ENCODE measurements at places on chromosomes 4 and X. TPM values are rescaled to one million over a fixed set of nuclear protein-coding genes. Genes with fewer than 3 reads are reported as not detected.

The ABLIM2 gene
- total RNA-seq, result 15.4 TPM

The VCX gene
- total RNA-seq, result not detected

The CHRDL1 gene
- 75.6 TPM for total RNA-seq

The FRG1 gene
- total RNA-seq, result 32.8 TPM

- H3K4me3 ChIP-seq, result no peak overlapping the region
- H3K27ac ChIP-seq, result no peak overlapping the region
- no peaks in the 10 kb centered on the region for H3K36me3 ChIP-seq
- no peaks in the 10 kb centered on the region for H3K27me3 ChIP-seq
- no peak for DNase-seq
Measured at GRCh38 chrX:152070144-152070543, 68.2 kb downstream of the MAGEA10 start.

- H3K27ac ChIP-seq, result peak overlapping the region; percentile 37
- no peak overlapping the region for H3K4me3 ChIP-seq
- H3K27me3 ChIP-seq, result no peaks in the 10 kb centered on the region
- DNase-seq, result no peak
Measured at GRCh38 chr4:87117051-87117731, 103.2 kb downstream of the KLHL8 start.

- no peaks in the 10 kb centered on the region for H3K4me1 ChIP-seq
- no peaks in the 10 kb centered on the region for H3K36me3 ChIP-seq
- H3K27me3 ChIP-seq, result no peaks in the 10 kb centered on the region
- no peak overlapping the region for H3K27ac ChIP-seq
- no peak for DNase-seq
- H3K4me3 ChIP-seq, result no peak overlapping the region
Measured at GRCh38 chrX:10240918-10241317, 84.1 kb downstream of the CLCN4 start.

- no peak for DNase-seq
- no peaks in the 10 kb centered on the region for H3K36me3 ChIP-seq
- H3K4me3 ChIP-seq, result no peak overlapping the region
- no peaks in the 10 kb centered on the region for H3K4me1 ChIP-seq
- H3K27ac ChIP-seq, result no peak overlapping the region
Measured at GRCh38 chr4:162154862-162155540, 8.8 kb downstream of the FSTL5 start.

GRCh38 chr4:82223715-82224114 is 150.1 kb downstream of the HNRNPD start:
- no peaks in the 10 kb centered on the region for H3K27me3 ChIP-seq
- no peak overlapping the region for H3K27ac ChIP-seq
- no peaks in the 10 kb centered on the region for H3K4me1 ChIP-seq
- DNase-seq, result peak; percentile 78

- no peak overlapping the region for H3K4me3 ChIP-seq
- DNase-seq, result no peak
- H3K27me3 ChIP-seq, result no peaks in the 10 kb centered on the region
- H3K36me3 ChIP-seq, result no peaks in the 10 kb centered on the region
- no peaks in the 10 kb centered on the region for H3K4me1 ChIP-seq
Measured at GRCh38 chrX:21948897-21949578, 8.5 kb downstream of the SMS start.

DNA sequence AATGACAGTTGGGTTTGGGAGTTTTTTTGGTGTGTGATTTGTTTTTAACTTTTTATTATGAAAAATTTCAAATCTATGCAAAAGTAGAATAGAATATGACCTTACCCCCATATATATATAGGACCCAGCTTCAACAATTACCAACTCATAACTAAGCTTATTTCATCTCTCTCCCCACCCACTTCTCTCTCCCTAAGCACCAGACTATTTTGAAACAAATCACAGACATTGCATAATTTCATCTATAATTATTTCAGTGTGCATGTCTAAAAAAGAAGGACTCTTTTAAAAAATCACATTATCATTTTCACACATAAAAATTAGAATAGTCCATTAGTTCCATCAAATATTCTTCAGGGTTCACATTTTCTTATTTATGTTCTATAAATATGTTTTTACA is 28.3 kb upstream of the NKX6-1 start:
- no peaks in the 10 kb centered on the region for H3K27me3 ChIP-seq
- H3K27ac ChIP-seq, result no peak overlapping the region
- no peaks in the 10 kb centered on the region for H3K36me3 ChIP-seq

DNA sequence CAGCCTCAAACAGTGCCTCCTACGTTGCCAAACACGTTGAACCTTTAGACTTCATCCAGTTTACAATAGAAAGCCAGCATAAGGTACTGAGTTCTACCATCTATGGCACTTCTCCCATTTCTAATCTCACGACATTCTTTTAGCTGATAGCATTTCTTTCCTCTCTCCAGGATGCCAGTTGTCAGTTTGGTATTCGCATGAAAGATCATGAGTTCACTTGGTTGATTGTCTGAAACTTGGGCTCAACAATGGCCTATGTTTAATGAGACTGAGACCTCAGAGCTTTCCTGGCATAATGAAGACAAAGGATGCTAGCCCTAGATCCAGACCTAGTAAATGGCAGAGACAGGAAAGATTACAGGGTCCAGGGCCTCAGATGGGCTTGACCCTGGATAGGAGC is 69.2 kb upstream of the SPRY1 start:
- no peaks in the 10 kb centered on the region for H3K4me1 ChIP-seq
- no peaks in the 10 kb centered on the region for H3K36me3 ChIP-seq
- H3K27ac ChIP-seq, result no peak overlapping the region

DNA sequence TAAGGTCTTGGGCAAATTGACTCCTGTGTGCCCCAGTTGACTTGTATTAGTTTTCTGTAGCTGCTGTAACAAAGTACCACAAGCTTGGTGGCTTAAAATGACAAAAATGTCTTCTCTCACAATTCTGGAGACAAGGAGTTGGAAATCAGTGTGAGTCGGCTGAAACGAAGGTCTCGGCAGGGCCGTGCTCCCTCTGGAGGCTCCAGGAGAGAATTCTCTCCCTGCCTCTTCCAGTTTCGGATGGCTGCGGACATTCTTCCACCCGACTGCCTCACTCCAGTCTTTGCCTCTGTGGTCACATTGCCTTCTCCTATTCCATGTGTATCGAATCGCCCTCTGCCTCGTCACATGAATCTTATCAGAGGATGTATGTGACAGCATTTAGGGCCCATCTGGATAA is 66.0 kb upstream of the PHOX2B start:
- no peaks in the 10 kb centered on the region for H3K27me3 ChIP-seq
- DNase-seq, result no peak
- H3K36me3 ChIP-seq, result no peaks in the 10 kb centered on the region
- no peak overlapping the region for H3K27ac ChIP-seq
- H3K4me1 ChIP-seq, result no peaks in the 10 kb centered on the region
- H3K4me3 ChIP-seq, result no peak overlapping the region

- H3K36me3 ChIP-seq, result no peaks in the 10 kb centered on the region
- no peak for DNase-seq
- no peak overlapping the region for H3K4me3 ChIP-seq
- H3K27ac ChIP-seq, result no peak overlapping the region
- H3K27me3 ChIP-seq, result no peaks in the 10 kb centered on the region
Measured at GRCh38 chrX:46676399-46677356, 82.2 kb downstream of the SLC9A7 start.

DNA sequence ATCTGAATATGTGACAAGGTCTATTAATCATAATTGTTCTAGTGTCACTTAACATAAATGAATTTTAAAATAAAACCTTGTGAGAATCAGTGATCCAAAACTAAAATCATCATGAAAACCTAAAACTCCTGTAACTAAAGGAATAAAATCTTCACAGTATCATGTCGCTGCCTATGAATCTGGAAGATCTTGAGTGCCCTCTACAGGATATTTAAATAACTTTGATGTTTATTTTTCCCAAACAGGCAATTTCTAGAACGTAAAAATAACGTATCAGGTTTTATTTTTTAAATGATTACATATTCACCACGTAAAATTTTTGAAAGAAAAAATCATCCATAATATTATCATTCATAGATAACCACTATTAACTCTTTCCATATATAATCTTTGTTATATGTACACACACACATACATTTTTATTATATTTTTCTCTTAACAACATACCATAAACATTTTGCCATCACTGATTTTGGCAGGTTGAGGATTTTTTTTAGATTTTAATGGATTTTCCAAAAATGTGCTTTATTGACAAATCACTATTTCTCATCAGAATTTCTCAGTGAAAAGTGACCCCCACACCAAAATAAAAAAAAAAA is 79.6 kb downstream of the COMMD8 start:
- H3K4me1 ChIP-seq, result no peaks in the 10 kb centered on the region
- H3K27ac ChIP-seq, result no peak overlapping the region
- H3K4me3 ChIP-seq, result no peak overlapping the region
- no peaks in the 10 kb centered on the region for H3K36me3 ChIP-seq
- no peaks in the 10 kb centered on the region for H3K27me3 ChIP-seq

DNA sequence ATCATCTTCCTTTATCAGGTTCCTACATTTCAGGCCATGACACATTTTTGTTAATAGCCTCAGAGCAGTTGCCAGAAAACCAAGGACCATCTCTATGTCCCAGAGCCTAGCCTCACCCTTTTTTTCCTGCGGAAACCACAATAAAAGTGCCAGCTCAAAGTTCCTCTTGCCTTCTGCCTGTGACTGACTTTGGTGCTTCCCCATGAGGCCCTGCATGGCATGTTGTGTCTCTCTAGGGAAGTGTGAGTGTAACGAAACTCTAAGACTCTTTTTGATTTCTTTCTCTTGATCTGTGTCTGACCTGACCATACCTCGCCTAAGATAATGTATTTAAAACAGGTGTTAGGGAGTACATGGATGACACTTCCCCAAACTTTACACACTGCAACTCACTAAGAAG is 642.3 kb upstream of the BOD1L1 start:
- no peak overlapping the region for H3K27ac ChIP-seq
- H3K4me1 ChIP-seq, result no peaks in the 10 kb centered on the region
- H3K27me3 ChIP-seq, result peaks cover 2% of the 10 kb centered on the region
- no peak overlapping the region for H3K4me3 ChIP-seq

- no peaks in the 10 kb centered on the region for H3K27me3 ChIP-seq
- no peak overlapping the region for H3K4me3 ChIP-seq
- no peak for DNase-seq
- no peaks in the 10 kb centered on the region for H3K4me1 ChIP-seq
- no peak overlapping the region for H3K27ac ChIP-seq
Measured at GRCh38 chr4:34250562-34250961, 1993.8 kb downstream of the ARAP2 start.

DNA sequence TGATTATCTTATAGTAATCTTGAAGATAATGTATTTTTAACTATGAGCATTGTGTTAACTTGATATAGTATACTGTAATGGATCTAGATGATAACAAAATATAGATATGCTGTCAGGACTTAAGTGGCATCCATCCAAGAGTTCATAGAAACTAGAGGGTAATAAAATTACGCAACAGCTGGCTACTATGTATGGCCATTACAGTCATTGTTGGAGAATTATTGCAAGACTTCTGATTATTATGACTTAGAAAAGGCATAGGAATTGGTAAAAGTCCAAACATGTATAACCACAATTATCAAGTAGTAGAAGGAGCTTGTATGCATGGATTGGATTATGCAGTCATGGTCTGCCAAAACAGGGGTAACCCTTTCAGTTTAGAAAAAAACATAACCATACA is 9.5 kb downstream of the OGT start:
- H3K27ac ChIP-seq, result no peak overlapping the region
- no peaks in the 10 kb centered on the region for H3K27me3 ChIP-seq
- no peak overlapping the region for H3K4me3 ChIP-seq
- peaks cover 2% of the 10 kb centered on the region for H3K36me3 ChIP-seq
- DNase-seq, result no peak

GRCh38 chrX:49876750-49877149 is 2.5 kb upstream of the USP27X start:
- no peaks in the 10 kb centered on the region for H3K36me3 ChIP-seq
- no peak for DNase-seq
- no peaks in the 10 kb centered on the region for H3K27me3 ChIP-seq

GRCh38 chr4:78776079-78776728 is at the start of gene BMP2K:
TSS of gene BMP2K (plus strand) at chr4:78776350. CDS start at chr4:78776544, 194 bp downstream.
- peak within 1 kb of the TSS; percentile 77 for H3K27ac ChIP-seq
- no peaks in the 10 kb centered on the region for H3K4me1 ChIP-seq
- peak within 1 kb of the TSS; percentile 97 for H3K4me3 ChIP-seq
- H3K27me3 ChIP-seq, result no peaks in the 10 kb centered on the region
- peak; percentile 86 for DNase-seq
- H3K36me3 ChIP-seq, result no peaks in the 10 kb centered on the region

GRCh38 chrX:78476701-78477100 is 149.3 kb upstream of the CYSLTR1 start:
- H3K4me3 ChIP-seq, result no peak overlapping the region
- no peaks in the 10 kb centered on the region for H3K36me3 ChIP-seq
- no peak for DNase-seq
- no peaks in the 10 kb centered on the region for H3K4me1 ChIP-seq
- H3K27me3 ChIP-seq, result no peaks in the 10 kb centered on the region

DNA sequence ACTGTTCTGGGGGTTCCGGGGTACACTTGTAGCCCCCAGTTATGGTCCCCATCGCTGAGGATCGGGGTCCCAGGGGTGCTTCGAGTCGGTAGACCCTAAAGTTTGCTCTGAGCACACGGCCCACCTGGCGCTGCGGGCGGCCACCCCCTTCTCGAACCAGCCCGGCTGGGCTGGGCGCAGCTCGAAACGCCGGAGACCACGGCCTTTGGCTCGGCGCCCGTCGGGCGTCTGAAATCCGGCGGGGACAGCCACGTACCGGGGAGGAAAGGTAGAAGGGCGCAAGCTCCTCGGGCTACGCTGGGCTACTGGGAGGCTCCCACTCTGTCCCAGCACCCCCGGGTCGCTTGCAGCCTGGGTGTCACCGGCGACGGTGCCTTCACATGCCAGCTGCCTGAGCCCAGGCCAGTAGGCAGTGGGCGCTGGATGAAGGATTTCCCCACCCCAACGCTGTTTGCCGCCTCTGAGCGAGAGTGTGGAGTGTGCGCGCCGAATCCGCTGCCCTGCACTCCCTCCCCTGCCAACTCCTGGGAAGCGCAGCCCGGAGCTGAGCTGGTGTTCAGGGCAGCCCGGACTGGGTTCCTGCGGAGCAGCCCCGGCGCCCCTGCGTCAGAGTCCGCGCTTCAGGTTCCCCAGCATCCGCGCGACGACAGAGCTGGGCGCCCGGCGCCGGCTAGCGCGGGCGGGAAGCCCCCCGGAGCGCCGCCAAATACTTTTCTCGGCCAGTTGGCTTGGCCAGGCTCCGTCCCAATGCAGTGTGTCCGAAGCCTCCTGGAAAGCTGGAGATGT is 637 bp downstream of the MAMLD1 start:
- no peaks in the 10 kb centered on the region for H3K36me3 ChIP-seq
- H3K4me1 ChIP-seq, result no peaks in the 10 kb centered on the region
- H3K4me3 ChIP-seq, result peak overlapping the region; percentile 26

All from aorta (tissue), 5 donors.